LNCaP clone FGC (cell line): ENCODE measurements at places on chromosomes 16 and 17.

DNA sequence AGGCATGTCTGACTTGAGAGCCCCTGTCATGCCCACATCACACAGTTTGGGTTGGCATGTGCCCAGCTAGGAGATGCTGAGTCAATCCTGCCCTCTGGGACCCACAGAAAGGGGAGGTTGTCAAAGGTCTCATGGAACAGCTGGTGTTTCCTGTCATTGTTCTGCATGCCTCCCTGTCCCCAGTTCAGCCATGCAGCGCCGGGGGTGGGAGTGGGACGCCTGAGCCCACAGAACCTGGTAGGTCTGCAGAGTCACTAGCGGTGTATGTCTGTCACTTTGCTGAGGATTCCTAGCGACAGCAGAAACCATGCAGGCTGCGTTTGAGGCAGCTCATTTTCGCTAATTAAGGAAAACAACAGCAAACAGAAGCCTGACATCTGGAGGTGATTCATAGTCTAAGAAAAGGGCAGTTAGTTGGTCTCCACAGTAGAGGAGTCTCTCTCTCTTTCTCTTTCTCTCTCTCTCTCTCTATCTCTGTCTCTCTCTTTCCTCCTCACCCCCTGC lies 19.6 kb upstream of the CCL1 start:
- no peak for DNase-seq

DNA sequence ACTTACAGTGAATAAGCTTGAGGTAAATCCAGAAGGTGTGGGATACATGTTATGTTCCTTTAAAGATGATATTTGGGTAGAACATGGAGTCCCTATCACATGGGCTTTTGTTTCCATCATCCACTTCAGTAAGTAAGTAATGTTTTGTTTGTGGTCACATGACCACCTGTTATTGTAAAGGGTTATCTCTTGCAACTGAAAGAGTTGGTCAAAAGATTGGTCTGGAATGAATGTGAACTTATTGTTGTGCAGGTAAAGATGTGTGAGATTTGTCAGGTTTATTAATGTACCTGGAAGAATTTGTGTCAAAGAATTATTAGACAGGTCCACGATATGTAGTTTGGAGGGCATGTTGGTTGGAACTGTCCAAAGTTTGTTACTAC lies 1.6 kb downstream of the OMG start:
- no peak for DNase-seq

GRCh38 chr17:50330151-50330775 lies 15.7 kb upstream of the XYLT2 start:
- DNase-seq = no peak

GRCh38 chr16:86897486-86897885 lies 319.1 kb downstream of the FOXL1 start:
- DNase-seq = no peak

GRCh38 chr16:2026461-2027023 lies at the start of gene NHERF2:
Gene NHERF2, plus strand, starts transcription at chr16:2026902. Its CDS starts 104 bp downstream, at chr16:2027006.
- DNase-seq = no peak

DNA sequence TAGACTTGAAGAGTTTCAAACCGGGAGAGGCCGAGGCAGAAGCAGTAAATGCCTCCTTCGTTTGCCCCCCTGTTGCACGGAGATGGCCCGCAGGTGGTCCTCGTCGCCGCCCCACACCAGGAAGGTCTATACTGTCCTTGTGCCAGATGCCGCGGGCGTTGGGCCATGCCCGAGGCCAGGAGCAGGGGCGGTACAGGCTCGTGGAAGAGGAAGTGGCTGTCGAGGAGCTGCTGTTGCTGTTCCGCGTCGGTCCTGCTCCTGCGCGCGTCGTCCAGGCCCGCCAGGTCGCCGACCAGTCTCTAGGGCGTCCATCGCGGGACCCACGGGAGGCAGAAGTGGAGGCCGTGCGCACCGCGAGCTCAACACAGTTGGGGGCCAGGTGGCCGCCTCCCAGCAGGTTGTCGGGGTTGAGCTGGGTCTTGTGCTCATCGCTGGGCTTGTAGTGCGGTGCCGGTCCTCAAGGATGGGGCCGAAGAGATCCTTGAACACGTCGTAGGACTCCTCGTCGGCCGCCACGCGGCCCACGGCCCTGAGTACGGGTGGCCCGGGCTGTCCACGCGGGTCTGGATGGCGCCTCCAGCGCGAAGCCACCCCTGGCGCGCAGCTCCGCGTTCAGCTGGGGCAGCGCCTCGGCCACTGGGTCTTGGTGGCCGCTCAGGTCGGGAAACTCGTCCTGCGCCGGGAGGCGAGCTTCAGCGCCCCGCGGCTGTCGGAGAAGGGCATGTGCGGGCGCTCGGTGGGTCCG lies 13.1 kb upstream of the C16orf87 start:
- no peak for DNase-seq

GRCh38 chr16:71205482-71206131 lies 24.9 kb downstream of the HYDIN start:
- no peak for DNase-seq

DNA sequence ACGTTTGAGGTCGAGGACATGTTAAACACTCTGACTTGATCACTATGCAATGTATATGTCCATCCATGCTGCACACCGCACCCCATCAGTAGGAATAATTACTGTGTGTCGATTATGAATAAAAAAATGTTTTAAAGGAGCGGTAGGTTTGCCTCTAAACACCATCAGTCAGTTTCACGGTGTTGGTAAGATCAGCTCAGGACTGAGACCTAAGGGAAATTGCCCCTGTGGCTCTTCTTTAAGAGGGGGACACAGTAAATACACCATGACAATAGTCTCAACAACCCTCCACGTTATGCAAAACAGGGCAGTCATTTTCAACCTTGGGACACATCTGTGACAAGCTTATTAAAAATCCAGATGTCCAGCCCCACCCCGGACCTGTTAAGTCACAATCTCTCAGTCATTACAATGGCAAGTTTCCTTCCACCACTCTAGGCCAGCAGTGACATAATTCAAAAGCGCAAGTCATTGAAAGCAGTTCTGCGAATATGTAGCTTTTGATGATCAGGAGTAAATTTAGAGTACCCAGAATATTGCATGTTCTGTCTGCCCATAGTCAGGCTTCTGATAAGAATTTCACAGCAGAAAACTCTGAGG lies 1.2 kb downstream of the ATMIN start:
- DNase-seq = no peak

DNA sequence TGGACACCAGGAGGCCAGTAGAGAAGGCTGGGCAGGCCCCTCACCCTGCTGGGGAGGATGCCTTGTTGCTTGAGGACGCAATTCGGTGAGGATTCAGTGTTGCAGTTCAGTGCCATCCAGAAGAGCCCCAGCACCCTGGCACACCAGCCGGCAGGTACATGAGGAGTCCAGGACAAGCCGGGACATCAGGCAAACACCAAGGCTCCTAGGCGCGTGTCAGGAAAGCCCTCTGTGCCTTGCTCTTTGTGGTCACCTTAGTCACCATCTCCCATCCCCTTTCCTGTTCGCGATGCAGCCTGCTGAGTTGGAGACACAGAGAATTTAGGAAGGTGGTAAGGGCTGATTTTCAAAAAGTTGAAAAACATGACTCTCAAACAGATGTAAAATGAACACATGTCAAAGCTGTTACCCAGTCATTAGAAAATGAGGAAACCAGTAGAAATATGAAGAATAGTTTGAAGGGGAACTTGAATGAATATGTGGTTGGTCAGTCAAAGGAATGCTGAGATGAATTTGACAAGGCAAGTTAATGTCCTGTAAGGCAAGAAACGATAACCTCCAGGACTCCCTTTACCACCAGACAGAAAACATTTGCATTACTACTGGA lies 2.3 kb upstream of the NCBP3 start:
- DNase-seq = no peak

- DNase-seq = no peak
Observed at GRCh38 chr16:9099131-9099625, 7.7 kb downstream of the HAPSTR1 start.

DNA sequence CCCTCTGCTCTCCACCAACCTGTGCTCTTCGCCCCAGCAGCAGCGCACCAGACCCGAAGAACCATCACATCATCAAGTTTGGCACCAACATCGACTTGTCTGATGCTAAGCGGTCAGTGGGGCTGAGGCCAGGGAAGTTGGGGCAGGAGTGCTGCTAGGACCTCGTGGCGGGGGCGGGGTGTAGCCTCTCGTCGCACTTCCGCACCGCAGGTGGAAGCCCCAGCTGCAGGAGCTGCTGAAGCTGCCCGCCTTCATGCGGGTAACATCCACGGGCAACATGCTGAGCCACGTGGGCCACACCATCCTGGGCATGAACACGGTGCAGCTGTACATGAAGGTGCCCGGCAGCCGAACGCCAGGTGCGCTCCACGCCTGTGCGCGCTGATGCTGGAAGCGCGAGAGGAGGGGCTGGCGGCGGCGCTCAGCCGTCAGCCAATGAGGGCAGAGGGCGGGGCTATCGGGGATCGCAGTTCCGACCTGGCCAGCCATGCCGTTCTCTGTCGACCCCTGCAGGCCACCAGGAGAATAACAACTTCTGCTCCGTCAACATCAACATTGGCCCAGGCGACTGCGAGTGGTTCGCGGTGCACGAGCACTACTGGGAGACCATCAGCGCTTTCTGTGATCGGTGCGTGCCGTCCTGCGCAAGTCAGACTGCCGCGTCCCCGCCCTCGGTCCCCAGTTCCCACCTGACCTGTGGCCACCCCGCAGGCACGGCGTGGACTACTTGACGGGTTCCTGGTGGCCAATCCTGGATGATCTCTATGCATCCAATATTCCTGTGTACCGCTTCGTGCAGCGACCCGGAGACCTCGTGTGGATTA lies 3.2 kb upstream of the TMEM88 start:
- no peak for DNase-seq

DNA sequence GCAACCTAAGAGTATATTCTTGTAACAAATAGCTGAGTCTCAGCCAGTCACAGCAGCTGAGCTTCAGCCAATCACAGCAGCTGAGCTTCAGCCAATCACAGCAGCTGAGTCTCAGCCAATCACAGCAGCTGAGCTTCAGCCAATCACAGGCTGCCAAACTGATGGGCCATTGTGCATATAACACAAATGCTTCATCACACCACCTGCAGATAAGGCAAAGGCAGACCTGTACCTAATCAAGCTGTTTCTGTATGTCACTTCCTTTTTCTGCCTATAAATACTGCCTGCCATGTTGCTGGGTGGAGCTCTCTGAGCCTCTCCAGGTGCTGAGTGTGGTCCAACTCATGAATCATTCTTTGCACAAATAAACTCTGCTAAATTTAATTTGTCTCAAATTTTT lies 19.9 kb downstream of the MYH13 start:
- no peak for DNase-seq

DNA sequence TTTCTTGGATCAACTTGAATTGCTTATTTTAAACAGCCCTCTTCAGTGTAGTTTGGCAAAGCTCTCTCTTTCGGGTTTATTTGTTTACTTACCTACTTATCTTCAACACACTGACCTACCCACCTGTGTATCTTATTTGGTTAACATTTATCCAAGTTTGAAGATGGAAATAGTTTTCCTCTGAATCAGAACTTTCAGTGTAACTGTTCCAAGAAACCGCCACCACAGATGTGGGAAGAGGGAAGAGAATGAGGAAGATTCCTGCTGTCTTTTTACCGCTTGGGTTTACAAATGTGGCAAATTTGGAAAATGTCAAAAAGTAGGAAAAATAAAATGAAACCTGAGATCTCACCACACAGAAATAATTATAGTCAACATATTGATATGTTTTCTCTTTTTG lies 115.8 kb downstream of the MSI2 start:
- DNase-seq = peak; percentile 64

- no peak for DNase-seq
Observed at GRCh38 chr16:87050142-87050541, 267.1 kb downstream of the C16orf95 start.

DNA sequence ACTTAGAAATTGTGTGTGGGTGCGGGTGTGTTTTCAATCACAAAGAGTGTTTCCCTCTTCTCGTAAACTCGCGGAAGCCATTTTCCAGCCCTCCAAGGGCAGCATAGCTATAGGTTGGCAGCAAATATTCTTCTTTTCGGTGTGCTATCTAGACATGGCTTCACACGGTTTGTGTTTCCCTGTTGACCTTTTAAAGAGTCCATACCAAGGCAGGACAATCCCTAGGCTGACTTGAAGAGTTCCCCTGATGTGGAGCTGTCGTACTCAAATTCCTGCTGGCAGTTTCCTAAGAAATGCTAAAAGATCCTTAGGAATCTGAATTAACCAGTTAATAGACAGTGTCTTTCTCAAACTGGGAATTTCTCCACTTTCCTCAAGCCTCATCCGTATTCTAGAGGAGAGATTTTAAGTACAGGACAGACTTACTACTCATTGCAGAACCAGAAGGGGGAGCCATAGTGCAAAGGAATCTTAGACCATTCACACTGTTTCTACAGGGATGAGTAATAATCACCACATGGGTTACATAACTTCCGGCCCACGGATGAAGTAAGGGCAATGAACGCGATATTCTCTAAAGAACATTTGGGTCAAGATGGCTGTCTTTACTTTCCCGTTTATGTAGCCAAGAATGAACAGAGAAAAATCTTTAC lies 288.6 kb upstream of the ELAC2 start:
- peak; percentile 59 for DNase-seq

- no peak for DNase-seq
Observed at GRCh38 chr16:1640261-1640941, 28.2 kb downstream of the CRAMP1 start.

- DNase-seq = no peak
Observed at GRCh38 chr17:79201536-79202227, 127.1 kb downstream of the ENGASE start.

DNA sequence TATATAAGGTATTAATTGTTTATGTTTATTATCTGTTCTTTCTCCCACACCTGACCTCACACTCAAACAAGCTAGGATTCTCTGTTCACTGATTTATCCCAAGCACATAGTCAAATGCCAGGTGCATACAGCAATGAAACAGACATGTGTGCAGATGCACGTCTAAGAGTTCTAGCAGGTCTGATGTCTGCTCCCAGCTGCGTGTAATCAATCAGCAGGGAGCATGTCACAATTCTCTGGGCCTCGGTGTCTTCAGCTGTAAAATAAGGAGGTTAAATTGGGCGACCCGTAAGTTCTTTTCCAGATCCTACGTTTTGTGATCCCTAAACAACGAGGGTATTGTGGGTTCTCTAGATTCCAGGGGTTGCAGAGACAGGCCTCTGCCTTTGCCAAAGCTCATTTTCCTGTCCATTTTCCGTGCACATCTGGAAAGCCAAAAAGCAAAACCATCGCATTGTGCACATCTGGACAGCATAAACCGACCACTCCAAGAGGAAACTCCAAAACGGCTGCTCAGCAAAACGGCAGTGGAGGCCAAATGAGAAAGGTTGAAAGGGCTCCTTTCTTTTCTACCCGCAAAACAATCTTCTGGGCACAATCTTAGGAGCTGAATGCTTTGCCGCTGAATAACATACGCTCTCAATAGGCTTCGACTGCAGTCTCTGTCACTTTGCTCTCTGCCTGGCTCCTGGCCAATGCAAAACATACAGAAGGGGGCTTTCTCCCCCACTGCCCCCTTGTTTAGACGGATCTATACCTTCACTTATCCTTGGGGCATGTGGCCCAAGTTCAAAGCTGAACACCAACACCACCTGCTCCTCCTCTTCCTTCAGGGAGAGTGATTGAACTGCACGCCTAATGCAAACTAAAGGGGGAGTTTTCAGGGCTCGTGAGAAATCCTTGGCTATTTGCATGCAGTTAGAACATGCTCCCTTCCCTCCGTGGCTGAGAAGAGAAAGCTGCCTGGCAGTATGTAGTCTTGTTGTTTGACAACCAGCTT lies 426.3 kb downstream of the SLC39A11 start:
- peak; percentile 40 for DNase-seq

- DNase-seq = no peak
Observed at GRCh38 chr16:10945065-10945787, 862 bp downstream of the CLEC16A start.

GRCh38 chr17:27282054-27282551 lies 11.8 kb upstream of the WSB1 start:
- DNase-seq = no peak

- no peak for DNase-seq
Observed at GRCh38 chr17:7932949-7933348, 943 bp downstream of the CNTROB start.
